ENCODE measurements at places on chromosomes 7 and 10.

GRCh38 chr10:120138689-120139088, 246.2 kb downstream of the SEC23IP start:
- no peak for DNase-seq

GRCh38 chr7:24477398-24478136, 95.7 kb upstream of the PALS2 start:
- DNase-seq = no peak

GRCh38 chr10:60358282-60358681, 31.4 kb downstream of the ANK3 start:
- DNase-seq = no peak

DNA sequence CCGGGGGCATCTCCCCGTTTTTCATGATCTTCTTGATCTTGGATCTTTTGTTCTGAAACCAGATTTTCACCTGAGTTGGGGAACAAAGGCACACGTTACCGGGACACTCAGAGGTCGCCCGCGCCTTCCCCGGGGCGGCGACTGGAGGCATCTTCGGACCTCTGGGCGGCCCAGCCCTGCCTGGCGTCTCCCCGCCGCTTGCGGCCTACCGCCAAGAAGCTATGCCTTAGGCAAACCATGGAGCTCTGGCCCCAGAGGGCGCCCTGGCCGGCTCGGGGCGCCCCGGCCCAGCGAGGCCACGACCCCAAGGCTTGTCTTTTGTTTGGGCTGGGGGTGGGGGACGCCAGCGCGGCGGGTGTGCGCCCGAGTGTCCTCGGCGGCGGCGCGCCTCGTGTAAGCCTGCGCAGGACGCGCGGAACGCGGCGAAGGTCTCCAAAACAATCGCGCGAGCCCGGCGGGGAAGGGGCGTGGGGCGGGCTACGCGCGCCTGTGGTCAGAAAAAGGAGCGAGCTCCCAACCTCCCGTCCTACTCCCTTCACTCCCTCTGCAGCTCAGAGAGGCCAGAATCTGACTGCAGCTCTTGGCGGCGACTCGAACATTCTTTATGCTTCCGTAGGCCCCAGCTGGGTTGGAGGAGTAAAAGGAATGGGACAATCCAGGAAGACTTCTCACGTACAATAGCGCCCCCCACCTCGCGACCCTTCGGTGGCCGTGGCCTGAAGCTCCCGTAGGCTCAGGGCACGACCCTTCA, 3.5 kb downstream of the DLX5 start:
- no peak for DNase-seq

Measured in stimulated activated CD4-positive, alpha-beta T cell treated with anti-CD3 and anti-CD28 coated beads, Interleukin-4, amount 100 ng/mL, for 1 hour (primary cell).